PC-3 (cell line): ENCODE measurements at places on chromosomes 2 and 18.

GRCh38 chr2:164558450-164558849 lies 62.8 kb downstream of the GRB14 start:
- DNase-seq: no peak

DNA sequence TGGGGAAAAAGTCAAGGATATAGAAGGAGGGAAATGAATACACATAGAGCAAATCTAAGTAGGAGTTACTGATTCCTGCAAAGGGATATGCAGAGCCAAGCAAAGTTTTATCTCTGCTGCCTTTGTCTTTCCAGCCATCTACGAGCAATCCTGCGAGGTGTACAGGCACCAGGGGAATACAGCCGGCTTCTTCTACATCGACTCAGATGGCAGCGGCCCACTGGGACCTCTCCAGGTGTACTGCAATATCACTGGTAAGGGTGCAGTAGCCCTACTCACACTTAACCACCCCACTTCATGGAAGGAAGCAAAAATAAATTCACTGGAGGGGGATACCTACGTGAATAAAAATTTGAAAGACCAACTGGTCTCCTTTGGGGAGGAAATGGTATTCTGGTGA lies 584.6 kb downstream of the CNTNAP5 start:
- DNase-seq: no peak

DNA sequence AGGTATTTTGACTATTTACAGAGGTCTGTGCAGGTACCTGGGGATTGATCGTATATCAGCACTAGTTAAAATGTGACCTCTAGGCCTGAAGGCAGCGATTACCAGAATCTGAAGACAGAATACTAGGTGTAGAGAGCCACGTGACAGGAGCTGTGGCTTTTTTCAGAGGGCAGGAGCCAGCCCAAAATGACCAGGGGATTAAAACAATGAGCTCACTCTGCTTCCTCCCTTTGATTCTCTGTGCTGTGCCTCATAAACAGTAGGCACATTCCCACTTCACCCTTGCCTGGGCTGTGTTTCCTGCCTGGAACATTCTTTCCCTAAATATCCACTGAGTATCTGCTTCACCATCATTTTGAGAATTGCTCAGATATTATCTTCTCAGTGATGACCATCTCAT lies 15.2 kb downstream of the ITGAV start:
- DNase-seq: no peak

- no peak for DNase-seq
Measured at GRCh38 chr2:235018838-235019237, 67.0 kb downstream of the SH3BP4 start.

DNA sequence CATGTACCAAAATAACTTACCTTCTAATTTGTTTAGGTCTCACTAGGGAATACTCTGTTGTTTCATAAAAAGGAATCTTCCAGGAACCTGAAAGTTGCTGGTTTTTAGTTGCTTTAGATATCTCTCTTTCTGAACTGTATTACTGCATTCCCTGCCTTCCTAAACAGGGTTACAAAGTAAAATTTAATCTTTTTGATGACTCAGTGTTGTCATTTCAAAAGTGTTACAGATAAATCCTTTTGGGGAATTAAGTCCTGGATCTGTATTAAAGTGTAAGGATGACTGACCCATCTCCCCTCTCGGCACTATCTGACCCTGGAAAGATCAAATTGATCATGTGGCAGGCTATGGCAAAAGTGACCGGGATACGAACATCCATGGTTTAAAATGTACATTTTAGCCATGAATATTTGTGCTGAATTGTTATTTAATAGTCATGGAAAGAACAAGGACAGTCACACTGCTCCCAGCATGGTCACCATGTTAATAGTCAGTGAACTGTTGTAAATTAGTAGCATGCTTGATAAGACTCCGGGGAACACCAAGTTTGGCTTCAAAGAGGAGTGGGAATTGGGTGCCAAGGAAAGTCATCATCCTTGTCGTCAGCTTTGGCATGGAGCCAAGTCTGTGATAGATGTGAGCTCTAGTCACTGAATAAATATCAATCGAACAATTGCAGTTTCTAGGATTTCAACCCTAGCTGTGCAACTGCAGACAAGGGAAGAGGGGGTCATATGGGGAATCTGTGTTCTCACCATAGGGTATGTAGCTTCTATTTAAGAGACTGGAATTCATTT lies 4.2 kb downstream of the PLEKHA3 start:
- peak; percentile 82 for DNase-seq

- DNase-seq: peak; percentile 34
Measured at GRCh38 chr2:37143974-37144373, 12.8 kb downstream of the EIF2AK2 start.
